T-helper 2 cell treated with Interferon-gamma antibody and Interleukin-4, amounts not matched to agents 100 ng/mL and 5 ng/mL, for 36 hours (primary cell): ENCODE measurements at places on chromosomes 7 and 10. TPM values are rescaled to one million over a fixed set of nuclear protein-coding genes. Genes with fewer than 3 reads are reported as not detected.

Gene ADAM22
- total RNA-seq: 2.9 and 3.2 TPM in 2 replicates

Gene TFEC
- total RNA-seq: 0.61 and 1.0 TPM in 2 replicates

Gene HEPACAM2
- not detected in 2 replicates for total RNA-seq

Gene ACHE
- total RNA-seq: 0.23 TPM in 1 of 2 replicates, not detected in the other

Gene FAM25A
- total RNA-seq: not detected in 2 replicates

Gene CYP26C1
- total RNA-seq: not detected in 2 replicates

Gene PAX2
- not detected in 2 replicates for total RNA-seq
